Posterior vena cava (tissue), 2 donors: ENCODE measurements at places on chromosomes 6 and 20.

DNA sequence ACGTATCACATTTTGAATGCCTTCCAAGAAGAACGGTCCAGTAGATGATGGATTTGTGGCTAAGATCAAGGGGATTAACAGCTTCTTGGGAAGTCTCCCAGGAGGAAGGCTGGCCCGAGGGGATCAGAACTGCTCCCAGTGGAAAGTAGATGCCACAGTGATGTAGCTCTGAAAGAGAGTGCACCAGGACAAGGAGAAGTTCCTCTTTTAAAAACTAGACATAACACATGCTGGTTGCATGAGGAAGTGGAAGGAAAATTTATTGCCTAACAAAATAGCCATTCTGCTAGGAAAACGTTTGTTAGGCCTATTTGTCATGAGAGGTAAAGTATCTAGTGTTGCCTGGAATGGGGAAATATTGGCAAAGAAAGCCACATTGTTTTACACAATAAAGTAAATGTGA, 87.8 kb downstream of the CDH26 start:
- no peak for DNase-seq

DNA sequence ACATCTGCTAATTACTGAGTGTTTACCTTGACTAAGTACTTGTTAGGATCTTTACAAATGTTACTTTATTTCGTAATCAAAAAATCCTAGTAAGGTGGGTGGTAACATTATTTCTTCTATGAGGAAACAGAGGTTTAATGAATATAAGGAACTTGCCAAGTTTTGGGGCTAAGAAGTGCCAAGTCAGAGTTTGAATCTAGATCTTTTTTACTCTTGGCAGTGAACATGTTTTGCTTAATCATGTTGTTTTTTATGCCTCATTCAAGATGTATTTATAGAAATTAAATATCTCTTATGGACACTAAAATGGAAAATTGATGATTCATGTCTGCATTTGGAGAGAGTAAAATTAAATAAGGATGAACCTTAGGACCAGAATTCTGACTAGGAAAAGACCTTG, 393.7 kb downstream of the UTRN start:
- DNase-seq, result no peak

DNA sequence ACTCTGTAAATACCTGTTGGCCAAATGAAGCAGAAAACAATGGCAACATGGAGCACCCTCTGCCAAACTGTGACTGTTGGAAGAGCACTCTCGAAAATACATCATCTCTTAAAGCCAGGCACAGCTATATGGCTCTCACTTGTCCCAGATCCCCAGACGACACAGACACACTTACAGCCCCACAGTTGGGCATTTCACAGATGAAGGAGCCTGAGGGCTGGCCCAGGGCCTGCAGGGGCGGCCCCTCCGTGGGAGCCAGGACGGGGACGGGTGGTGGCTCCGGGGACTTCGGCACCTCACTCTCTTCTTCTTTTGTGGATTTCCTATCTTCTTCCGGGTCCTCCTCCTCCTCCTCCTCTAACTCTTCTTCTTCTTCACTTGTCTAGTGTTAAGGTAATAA, 18.4 kb upstream of the MRPS10 start:
- DNase-seq, result no peak

DNA sequence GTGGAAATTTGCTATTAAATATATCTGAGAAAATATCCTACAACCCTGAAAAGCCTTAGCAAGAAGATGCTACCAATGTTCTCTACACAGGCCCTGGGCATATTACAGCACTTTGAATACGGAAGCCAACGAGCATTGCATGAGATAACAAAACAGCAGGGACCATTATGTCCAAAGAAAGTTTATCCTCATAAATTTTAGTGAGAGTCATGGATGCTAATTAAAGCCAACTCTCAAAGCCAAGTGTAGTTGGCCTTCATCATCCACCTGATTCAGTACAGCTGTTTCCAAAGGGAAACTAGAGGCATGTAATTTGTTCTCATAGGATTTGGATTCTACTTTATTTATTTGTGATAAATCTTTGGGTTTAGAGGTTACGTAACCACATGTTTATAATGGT, 564.8 kb downstream of the RFPL4B start:
- no peak for DNase-seq

DNA sequence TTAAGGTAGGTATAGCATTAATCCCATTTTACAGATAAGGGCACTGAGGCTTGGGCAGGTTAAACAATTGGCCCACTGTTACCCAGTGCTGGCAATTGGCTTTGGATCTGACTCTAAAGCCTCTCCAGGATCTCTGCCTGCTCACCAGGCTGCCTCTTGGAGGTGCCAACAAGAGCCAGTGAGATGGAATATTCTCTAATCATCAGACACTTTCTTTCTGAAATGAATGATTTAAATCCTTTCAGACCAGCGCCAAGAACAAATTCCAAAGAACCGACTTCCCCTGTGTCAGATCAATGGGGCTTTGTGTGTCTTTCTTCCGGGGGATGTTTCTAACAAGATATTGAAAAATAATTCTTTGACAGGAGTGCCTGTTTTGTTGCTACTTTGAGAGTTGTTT, 23.6 kb downstream of the CYP39A1 start:
- no peak for DNase-seq

GRCh38 chr6:37615564-37616340, 81.9 kb downstream of the MDGA1 start:
- peak; percentile 37 for DNase-seq

- DNase-seq, result no peak
Measured at GRCh38 chr20:59966428-59966827, 8.2 kb downstream of the CDH26 start.

- DNase-seq, result no peak
Measured at GRCh38 chr6:55208478-55209458, 34.5 kb downstream of the HCRTR2 start.

- DNase-seq, result no peak
Measured at GRCh38 chr20:16477632-16478031, 95.6 kb downstream of the KIF16B start.

DNA sequence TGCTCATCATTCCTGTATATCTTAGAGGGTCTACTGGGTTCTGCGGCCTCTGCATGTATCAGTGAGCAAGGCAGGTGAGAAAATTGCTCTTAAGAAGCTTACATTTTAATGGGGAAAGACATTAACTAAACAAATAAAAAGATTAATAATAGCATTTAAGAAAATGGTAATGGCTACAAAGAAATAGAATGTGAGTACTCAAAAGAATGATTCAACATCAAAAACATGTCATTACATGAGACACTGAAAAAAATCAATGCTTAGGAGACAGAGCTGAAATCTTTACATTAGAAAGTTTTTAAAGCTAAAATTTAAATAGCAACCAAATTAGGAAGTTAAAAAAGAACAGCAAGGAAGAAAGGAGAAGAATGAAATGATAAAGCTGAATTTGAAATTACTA, 146.9 kb upstream of the PHACTR1 start:
- DNase-seq, result no peak

DNA sequence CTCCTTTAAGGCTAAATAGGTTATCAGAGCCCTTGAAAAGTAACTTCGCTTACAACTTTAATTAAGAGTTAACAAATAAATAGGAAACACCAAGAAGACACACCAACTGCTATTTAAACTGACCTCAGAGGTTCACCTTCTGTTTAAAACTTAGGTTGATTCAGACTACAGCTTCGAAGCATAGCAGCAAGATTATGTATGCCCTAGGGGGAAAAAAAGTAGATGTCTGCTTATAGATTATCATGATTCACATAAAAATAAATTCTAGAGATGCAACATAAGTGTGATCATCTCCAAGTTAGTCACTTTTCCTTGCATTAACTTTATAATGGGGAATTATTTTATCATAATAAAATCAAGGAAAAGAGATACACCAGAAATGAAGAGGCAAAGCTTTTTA, 8.9 kb downstream of the PNISR start:
- no peak for DNase-seq
